ENCODE measurements at places on chromosomes 4 and X.
A peak's percentile ranks its signal among the peaks of the same experiment; 100 is the strongest.

GRCh38 chr4:83108101-83108861 lies 6.2 kb downstream of the PLAC8 start:
- DNase-seq: no peak

DNA sequence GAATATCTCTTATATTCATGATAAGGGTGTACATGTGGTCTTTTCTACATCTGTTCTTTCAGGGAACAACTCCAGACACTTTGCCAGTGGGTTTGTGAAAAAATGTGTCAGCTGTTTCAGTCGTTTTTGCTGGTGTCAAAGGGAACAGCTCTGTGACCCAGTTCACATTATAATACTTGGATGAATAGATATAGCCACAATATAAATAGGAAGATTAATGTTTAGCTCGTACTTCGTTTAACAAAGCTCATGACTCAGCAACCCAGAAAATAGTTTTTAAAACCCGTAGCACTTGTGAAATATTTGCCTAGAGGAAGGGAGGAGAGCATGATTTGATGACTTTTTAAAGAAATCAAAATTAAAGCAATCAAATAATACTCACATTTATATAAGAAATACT lies 7.9 kb downstream of the LIAS start:
- no peak for DNase-seq

- DNase-seq: no peak
Observed at GRCh38 chr4:75629239-75629638, 1.1 kb downstream of the CDKL2 start.

DNA sequence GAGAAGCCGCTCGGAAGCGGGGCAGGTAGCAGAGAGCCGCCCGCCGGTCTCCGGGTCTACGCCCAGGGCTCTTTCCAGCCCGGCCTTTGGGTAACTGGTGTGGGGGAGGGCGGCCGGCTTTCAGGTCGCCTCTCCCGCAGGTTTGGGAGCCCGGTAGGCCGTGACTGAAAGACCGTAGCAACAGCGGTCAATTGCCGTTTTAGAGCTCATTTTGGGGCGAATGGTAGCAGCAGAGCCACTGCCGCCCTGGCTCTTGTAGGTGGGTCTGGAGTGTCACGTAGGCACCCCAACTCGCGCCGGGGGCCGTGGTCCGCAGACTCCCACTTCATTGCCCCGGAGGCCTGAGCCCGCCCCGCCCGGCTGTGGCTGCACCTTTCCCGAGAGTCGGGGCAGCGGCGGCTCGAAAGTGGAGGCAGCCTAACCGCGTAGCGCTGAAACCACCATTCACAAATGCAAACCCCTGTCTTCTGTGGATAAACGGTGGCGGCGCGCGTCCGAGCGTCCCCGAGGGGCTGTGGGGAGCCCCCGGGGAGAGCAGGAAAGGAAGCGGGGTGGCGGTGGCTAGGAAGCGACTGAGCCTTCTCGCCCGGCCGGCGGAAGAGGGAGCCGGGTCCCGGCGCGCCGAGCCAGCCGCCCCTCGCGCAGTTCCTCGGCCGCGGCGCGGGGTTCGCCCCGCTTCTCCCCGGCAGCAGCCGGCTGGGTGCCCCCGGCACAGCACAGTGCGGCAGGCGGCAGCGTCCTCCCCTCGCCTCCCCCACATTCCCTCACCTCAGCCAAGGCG lies 2185.1 kb upstream of the TENM3 start:
- peak; percentile 19 for DNase-seq

- DNase-seq: peak; percentile 29
Observed at GRCh38 chr4:90582087-90582486, 454.9 kb downstream of the CCSER1 start.

GRCh38 chr4:65170768-65171514 lies 499.3 kb downstream of the EPHA5 start:
- DNase-seq: no peak

DNA sequence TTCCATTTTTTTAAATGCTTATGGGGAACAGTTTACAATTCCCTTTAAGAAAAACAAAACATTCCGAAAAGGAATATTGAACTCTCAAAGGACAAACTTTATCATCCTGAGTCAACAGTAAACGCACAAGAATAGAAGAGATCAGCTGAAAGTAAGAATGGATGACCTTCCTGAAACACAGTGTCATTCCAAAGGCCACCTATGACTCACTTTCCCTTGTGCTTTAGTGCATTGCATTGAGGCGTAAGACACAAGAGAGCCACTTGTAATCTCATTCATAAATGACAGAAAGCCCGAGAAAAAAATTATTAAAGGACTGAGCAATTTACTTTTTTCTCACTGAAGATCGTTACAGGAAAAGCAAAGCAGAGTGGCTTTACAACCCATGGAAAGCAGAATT lies 1062.4 kb upstream of the DIAPH2 start:
- no peak for DNase-seq

DNA sequence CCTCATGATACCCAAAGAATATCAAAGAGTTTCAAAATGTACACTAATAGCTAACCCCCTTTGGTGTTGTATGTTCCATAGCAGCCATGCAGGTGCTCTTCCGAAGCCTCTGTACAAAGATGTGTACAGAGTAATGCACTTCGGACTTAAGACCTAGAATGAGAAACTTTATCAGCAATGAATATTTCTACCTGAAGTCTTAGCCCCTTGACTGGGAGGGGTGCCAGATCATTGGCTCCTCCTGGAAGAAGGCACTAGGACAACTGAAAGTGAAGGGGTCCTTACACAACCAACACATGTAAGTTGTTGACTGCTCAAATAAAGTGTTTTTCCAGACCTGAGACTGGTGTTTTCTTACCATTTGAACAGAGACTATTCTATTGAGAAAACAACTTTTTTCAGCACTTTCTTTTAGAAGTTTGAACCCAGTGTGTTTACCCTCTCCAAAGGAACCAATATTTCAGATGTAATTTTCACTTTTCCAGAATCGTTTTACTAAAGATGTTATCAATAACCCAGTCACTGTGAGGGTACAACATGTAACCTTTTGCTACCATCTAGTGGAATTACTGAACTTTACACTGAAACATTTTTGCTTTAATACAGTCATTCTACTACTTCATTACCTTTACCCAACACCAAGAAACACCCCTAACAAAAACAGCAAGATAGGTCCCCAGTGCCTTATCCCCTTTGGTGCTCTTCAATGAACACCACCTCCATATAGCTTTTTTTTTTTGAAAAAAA lies 33.3 kb upstream of the PRDX4 start:
- no peak for DNase-seq

DNA sequence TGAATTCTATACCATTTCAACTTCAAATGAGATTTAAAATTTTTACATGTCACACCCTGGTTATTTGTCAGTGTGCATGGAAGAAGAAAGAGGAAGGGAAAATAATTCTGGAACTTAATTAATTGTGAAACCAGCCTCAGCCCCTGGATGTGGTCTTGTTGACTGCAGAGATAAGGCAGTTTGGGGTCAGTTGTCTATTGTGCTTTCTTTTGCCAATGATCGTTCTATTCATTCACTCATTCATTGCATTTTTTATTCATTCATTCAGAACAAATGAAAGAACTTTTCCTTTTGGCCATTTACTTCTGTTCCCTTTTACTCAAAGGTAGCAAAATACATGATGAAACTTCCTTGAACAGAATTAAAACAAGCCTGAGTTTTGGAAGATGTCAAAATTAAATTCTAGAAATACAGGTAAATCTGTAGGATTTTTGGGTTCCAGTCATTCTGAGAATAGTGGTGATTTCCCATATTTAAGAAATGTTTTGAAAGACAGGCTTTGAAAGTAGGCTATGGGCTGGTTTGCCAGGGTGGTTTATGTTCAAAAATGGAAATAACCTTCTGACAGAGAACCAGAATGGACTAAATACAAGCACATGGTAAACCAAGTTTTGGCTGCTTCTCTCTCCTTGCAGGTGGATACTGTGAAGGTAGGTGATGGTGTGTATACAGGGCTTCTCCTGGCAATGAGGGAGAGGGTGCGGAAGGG lies 35.7 kb downstream of the PARM1 start:
- DNase-seq: no peak

GRCh38 chrX:68534691-68535090 lies 35.8 kb downstream of the YIPF6 start:
- DNase-seq: no peak

- no peak for DNase-seq
Observed at GRCh38 chr4:39745920-39746319, 48.0 kb downstream of the UBE2K start.

DNA sequence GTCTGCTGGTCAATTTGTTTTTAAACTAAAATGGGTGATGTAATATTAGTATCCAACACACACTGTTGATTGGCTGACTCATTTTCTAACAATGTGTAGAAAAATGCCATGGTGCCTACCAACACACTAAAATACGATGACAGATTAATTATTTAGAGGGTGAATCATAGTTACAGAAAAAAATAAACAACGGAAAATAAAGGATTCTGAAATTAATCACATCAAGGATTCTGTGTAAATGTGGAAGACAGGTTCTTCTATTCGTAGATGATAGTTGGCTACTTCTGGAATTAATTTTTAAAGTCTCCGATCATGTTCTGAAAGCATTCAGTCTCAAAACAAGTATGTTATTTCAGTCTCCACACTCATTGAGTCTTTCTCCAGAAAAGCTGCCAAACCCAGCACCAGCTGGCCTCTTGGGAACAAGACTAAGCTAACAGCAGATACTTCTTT lies 8.2 kb upstream of the IQCM start:
- peak; percentile 2 for DNase-seq

DNA sequence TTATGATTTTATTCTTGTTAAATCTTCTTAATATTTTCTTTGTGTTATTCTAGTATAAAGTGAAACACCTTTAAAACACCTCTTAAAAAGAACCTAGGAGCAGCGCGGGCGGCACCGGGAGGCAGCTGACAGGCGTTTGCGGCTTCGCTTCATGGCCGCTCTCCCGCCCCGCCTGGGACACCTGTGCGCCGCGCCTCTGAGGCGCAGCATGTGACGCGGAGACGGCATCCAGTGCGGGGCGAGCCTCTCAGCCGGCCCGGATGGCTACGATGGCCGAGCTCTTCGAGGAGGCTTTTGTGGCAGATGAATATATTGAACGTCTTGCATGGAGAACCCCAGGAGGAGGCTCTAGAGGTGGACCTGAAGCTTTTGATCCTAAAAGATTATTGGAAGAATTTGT lies 1592.7 kb downstream of the TECRL start:
- DNase-seq: no peak

DNA sequence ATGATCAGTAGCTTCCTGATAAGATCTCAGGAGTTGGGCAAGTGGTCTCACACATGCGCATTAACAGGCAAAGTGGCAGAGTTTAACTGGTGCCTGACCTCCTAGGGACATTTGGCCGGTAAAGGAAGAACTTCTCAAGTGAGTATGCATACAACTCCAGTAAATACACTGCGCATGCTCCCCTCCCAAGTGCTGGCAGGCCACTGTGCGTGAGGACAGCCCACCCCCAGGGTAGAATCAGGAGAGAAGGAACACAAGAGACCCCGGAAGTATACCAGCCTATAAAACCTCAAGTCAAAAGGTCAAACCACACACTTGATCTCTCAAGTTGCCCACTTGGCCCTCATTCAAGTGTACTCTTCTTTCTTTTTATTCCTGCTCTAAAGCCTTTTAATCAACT lies 225.5 kb upstream of the ANKRD50 start:
- peak; percentile 38 for DNase-seq

DNA sequence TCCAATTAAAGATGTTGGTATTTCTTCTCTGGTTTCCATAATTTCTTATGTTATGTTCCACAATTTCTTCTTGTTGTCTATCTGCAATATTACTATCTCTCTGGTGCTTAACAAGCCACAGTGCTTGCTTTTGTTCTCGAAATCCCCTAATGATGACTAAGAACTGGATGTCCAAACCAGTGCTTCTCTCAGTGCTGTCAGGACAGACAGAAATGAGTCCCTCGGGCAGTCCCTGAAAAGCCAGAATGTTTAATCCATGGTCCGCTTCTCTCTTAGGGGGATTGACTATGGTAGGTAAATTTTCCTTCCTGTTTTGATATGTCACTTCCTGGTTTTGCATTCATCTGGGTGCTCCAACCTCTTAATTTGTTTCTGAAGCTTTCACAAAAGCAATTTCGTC lies 321.6 kb upstream of the PCDH10 start:
- DNase-seq: no peak

Measured in tongue (tissue), 3 donors.